ENCODE measurements at places on chromosomes 1 and 21. TPM values are rescaled to one million over a fixed set of nuclear protein-coding genes. Genes with fewer than 3 reads are reported as not detected.

GADD45A gene
- 115 TPM for polyA plus RNA-seq

LEFTY1 gene
- not detected for polyA plus RNA-seq

MEX3A gene
- polyA plus RNA-seq: 0.05 TPM

TRIM45 gene
- polyA plus RNA-seq: 1.4 TPM

APOBEC4 gene
- polyA plus RNA-seq: not detected

SMCP gene
- polyA plus RNA-seq: not detected

LCE3D gene
- 0.33 TPM for polyA plus RNA-seq

LRRC53 gene
- not detected for polyA plus RNA-seq

DOCK7 gene
- polyA plus RNA-seq: 42.1 TPM

PRAMEF5 gene
- not detected for polyA plus RNA-seq
